ENCODE measurements at places on chromosomes 7 and 10.

DNA sequence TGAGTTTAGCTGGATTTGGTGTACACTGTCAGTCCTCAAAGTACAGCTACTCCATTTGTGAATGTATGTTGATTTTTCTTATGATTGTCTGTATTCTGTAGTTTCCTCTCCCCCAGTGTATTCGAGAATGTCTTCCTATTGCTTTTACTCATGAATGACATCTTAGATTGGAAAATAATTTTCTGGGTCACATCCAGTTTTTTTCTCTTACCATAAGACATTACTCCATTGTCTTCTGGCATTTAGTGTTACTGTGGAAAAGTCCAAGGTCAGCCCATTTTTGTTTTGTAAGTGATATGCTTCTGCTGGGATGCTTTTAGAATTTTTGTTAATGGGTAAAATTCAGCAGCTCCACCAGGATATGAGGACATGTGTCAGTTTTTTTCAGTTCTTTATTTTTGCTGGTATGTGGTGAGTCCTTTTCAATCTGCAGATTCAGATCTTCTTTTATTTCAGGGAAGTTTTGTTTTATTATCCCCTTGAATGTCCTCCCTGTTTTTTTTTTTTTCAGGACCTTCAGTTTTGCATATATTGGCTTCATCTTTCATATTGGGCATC is 33.6 kb downstream of the WAC start:
- DNase-seq = no peak

DNA sequence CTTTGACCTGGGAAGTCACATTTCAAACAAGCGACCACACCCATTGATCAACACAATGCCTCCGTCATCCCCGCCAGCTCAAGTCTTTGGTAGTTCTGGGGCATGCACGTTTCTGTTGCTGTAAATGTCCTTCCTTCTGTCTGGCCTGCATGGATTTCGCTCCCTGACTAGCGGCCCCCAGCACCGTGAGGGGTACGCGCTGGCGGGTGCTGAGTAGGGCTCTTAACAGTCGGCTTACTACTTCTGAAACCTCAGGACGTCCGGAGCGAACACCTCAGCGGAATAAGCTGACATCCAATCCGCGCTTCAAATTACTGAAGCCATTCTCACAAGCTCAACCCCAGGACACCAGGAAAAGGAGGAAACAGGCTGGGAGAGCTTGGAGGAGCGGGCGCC is 505 bp downstream of the NUDCD3 start:
- DNase-seq = peak; percentile 22

DNA sequence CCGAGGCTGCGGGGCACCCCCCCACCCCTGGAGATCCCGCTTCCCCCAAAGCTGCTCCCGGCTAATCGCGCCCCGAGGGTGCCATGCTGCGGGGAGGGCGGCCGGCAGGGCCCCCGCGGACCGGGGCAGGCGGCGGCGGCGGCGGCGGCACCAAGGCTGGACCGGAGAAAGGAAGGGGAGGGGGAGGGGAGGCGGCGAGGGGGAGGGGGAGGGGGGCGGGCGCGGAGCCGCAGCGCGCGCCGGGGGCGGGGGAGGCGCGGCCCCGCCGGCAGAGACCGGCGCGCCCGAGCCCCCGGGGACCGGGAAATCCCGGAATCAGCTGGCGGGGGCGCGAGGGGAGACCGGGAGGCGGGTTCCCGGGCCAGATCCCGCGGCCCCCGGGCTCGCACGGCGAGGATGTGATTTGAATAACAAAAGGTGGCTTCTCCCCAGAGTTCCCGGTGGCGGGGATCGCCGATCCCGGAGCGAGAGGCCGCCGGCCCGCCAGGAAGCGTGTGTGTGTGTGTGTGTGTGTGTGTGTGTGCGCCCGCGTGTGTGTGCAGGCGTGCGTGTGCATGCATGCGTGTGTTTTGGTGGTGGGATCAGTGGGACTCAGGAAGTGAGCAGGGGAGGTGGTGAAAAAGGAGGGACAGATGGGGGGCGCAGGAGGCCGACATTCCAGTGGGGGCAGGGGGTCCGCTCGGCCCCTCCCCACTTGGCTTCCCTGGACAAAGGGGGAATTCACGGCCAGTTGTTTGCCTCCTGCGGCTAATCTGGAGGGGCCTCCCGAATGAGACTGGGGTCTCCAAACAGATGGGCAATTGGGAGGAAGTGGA is 99.5 kb downstream of the HIP1 start:
- no peak for DNase-seq

DNA sequence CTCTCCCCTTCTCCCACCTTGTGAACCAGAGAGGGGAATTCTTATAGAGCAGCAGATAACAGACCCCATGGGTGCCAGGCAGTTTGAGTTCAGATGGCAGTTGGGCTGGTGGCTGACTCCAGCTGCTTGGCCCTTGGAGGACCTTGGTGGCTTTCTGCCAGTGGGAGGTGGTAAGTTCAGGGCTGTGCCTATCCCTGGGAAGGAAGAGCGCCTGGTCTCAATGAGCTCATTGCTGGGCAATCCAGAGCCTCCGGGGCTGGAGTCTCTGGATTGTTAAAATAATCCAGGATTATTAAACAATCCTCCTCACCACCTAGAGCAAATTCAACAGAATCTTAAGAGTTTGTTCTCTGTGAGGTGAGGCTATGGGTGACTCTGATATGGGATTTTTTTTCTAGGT is 105.2 kb downstream of the FANK1 start:
- DNase-seq = no peak

GRCh38 chr10:44591911-44592310 is 207.0 kb upstream of the CXCL12 start:
- no peak for DNase-seq

GRCh38 chr10:988667-989545 is 672 bp downstream of the GTPBP4 start:
- peak; percentile 13 for DNase-seq

DNA sequence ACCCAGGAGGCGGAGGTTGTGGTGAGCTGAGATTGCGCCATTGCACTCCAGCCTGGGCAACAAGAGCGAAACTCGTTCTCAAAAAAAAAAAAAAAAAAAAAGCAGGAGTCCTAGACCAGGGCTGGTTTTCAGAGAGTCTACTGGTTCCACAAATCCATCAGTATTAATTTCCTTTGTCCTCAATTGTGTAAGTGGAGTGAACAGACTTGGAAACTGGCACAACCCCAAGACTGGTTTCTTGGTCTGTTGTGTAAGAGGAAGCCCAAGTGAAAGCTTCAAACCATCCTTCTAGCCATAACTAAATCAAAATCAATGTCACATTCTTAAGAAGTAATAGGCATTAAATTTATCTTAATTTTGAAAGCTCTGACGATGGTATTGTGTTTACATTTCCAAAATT is 213.6 kb downstream of the DGKI start:
- DNase-seq = no peak
